ENCODE measurements at places on chromosomes 3 and 15.
A peak's percentile ranks its signal among the peaks of the same experiment; 100 is the strongest.

DNA sequence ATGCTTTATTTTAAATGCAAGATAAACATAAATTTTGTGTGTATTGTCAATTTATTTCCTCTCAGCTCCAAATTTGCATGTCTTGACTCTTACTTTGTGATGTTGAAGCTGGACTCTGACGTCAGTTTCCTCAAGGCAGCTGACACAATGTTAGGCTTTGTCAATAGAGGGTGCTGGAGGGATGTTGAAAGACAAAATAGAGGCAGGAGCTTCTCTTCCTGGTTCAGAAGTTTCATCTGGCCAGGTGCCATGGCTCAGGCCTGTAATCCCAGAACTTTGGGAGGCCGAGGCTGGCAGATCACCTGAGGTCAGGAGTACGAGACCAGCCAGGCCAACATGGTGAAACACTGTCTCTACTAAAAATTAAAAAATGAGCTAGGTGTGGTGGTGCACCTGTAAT lies 408.6 kb downstream of the GBE1 start:
- DNase-seq: no peak

GRCh38 chr3:105780107-105780506 lies 88.7 kb downstream of the CBLB start:
- DNase-seq: no peak

DNA sequence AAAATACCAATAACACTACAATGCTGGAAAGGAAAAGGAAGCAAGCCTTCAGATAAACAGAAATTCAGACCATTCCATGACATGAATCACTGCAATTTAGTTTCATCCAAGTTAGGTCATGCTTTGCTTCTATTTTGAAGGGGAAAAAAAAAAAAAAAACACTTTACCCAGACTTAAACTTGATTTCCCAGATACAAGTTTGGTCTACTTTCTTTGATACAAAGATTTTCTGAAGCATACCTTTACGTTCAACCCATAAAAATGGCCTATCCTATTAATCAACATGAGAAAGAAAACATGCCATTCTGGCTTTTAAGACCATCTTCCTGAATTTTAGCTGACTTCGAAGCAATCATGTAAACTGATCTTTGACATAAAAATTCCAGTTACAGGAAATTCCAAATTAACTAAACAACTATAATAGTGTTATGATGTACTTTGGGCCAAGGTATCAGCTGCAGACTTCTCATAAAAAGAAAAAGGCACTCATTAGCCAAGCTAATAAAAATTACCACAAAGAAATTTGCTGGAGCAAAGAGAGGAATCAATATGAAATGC lies 12.6 kb downstream of the OSBPL10 start:
- DNase-seq: no peak

DNA sequence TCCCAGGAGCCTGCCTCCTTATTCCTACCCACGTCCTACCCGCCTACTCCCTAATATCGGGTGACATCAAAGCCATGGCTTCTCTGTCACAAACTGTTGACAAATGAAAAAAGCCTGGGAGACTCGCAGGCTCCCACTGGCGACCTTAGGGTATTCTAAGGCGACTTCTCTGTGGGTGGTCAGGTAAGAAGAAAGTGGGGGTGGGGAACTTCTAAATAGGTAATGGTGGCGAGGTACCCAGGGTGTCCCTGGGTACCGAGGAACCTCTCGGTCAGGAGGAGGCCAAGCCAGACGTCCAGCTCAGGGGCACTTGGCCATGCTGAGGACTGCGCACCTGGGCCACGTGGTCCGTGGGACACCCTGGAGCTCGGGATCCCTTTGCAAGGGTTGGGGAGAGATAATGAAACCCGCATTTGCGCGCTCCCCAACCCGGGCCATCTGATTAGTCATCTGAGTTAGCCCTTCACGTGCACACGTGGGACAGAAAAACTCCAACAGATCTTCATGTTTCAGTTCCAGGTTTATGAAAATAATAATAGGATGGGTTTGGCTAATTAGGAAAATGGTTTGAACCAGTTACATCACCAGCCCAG lies 78.2 kb downstream of the NR2F2 start:
- no peak for DNase-seq

GRCh38 chr3:50502225-50502583 lies 1.2 kb downstream of the CACNA2D2 start:
- DNase-seq: no peak

DNA sequence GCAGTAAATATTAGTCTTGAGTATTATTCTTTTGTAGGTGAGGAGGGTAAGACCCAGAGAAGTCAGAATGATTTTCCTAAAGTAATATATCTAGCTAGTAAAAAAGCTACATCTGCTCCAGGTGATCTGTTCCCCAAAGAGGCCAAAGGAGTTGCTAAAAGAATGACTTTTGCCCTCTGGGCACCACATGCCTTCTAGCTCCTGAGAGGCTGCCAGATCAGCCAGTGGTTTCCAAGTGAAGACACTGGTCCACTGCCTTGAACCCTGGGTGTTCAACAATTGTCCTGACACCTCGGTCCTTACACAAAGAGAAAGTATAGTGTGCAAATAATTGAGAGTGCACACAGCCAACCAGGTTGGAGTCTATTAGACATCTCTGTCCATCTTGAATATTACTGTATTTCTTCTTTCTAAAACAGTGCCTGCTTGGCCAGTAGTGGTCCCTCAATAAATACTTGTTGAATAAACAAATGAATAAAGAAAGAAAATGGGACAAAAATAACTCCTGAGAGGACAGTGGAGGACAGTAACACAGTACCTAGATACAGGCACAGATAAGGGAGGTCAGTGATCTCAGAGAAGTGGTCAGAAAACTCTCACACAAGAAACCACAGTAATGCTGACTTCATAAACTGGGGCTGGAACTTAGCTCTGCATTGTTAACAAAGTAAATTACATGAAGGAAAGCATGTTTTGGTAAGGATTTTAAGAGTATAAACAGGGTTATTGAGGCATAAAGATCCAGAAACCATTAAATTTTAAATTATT lies 56.6 kb upstream of the CSTA start:
- DNase-seq: no peak

DNA sequence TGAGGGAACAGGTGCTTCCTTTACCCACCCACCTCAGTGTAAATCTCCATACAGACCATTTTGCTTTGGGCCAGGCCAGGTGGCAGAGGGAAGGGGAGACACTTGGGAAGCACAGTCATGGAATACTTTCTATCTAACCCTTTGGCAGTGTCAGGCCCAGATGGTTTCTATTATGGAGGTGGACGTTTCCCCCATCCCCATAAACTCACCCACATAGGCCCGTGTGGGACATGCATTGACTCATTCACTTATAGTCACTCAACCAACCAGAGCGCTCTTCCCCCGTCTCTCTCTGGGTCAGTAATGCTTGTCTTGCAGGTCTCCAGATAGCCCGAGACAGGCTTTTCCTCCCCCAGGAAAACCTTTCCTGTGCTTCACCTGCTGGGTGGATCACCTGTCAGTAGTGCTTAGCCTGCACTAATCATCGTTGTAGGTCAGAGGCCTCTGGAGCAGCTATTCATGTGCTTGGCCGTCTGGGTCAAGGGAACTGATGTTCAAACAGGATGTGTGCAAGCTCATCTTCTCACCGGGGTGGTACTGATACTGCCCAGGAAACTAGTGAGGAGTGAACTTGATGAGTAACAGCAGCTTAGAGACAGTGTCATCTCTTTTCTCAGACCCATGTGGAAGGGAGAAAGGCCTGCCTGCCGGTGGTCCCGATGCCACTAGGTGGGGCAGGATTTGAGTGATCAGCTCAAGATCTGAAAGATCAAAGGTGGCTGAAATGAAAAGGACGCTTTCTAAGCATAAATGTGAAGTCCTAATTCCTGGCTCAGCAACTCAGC lies 67.1 kb downstream of the CEMIP start:
- DNase-seq: no peak

- no peak for DNase-seq
These were observed 348.5 kb downstream of the FEZF2 start for GRCh38 chr3:62024882-62025281.

DNA sequence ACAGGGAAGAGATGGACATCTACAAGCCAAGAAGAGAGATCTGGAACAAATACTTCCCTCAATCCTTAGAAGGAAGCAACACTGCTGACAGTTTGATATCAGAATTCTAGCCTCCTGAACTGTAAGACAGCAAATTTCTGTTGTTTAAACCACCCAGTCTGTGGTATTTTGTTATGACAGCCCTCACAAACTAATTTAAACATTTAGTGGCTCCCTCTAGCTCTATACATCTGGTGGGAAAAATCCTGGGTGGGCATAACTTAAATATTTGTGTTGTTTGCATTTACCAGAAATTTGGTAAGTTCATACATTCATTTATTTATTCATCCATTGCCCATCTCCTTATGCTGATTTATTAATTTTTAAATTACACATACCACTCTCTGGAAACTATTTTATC lies 62.5 kb upstream of the GSK3B start:
- DNase-seq: no peak

GRCh38 chr15:100727291-100727851 lies 125.0 kb downstream of the ASB7 start:
- peak; percentile 30 for DNase-seq

DNA sequence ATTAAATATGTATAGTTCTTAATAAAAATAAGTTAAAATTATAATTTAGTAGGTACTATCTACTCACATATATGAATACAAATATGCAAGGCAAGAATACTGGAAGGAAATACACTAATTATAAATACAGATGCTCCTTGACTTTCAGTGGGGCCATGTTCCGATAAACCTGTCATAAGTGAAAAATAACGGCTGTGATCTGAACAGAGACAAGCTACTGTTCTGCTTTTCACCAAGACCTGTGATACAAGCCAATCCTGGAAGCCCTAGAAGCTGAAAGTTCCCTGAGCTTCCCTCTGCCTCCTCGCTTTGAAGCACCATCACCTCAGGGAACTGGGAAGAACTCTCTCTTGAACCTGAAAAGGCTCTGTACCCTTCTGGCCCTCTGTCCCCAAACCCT lies 55.4 kb downstream of the SLC12A8 start:
- no peak for DNase-seq

All from dorsolateral prefrontal cortex (tissue), 122 donors.